ENCODE measurements at places on chromosomes 5 and 9.

DNA sequence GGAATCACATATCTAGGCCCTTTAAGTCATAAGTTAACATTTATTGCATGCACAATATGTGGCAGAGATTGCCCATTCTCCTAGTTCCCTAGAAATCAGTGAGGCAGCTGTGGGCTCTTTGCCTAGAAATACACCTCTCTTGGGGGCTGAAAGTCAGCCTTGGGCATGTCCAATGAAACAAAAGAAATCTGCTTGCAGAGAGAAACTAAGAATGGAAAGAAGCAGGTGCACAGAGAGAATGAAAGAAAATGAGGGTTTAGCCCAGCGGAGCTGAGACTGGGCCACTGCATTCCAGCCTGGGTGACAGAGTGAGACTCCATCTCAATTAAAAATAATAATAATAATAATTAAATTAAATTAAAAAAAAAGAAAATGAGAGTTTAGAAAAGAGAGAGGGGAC is 57.3 kb upstream of the DAB2 start:
- no peak for DNase-seq

DNA sequence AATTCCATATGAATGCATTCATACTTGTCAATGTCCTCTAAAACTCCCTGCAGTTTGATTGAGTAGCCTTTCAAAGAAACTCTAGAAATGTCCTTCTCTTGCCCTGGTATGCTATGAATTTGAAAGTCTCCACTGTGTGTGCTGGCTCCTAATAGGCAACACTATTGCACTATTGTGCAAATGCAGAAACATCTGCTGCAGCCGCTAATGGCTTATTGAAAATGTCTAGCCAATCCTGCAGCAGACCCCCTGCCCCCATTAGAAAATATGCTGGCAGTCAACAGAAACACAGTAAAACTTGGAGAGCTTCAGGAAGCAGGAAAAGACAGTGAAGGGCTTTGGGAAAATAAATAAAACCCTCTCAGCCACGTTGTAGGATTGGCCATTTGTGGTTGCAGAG is 87.3 kb upstream of the GRAMD2B start:
- no peak for DNase-seq

- DNase-seq = no peak
These were observed 116.0 kb downstream of the VAV2 start for GRCh38 chr9:133876144-133876543.

DNA sequence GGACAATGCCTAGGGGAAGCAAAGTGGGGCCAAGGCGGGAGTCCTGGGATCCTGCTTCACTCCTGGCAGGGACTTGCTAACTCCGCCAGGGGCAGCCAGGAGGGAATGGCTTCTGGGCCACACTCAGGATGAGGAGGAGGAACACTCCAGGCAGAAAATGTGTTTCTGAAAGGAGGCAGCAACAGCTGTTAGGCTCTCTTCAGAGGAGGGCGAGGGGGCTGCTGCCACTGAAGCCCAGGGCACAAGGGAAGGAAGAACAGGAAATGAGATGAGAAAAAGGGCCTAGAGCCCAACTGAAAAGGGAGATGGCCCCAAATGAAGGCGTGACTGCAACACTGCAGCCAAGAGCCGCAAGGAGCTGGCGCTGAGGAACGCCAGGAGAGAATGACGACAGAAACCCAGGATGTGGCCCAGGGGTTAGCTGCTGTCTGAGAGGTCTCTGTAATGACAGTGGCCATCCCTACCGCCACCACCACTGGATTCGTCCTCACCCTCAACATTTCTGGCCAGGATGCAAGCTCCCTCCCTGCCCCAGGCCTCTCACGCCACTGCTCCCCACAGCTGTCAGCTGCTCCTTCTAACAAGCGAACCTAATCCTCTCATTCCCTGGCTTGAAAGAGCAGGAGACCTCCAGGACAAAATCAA is 15.8 kb downstream of the PSMB7 start:
- DNase-seq = no peak

GRCh38 chr5:60184606-60185005 is 291.1 kb upstream of the PDE4D start:
- DNase-seq = no peak

GRCh38 chr9:129283291-129283691 is 105.2 kb upstream of the IER5L start:
- peak; percentile 71 for DNase-seq

DNA sequence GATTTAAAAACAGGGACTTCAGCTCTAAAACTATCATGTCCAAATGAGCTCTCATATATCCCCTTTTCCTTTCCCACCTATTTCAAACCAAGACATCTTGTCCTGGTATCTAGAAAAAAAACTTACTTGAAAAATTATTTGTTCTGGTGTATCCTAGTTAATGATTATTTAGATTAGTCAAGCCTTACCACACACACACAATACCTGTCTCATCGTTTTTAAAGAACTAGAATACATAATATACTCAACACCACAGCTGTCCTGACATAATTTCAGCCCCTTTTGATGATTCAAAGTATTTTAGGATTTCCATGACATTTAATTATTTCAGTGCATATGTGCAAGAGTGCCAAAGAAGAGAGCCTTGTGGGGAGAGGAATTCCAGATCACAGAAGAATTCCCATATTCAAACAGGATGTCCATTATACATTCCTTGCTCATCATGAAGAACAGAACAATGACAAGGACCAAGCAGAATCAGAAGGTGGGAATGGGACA is 233.7 kb downstream of the SMARCA2 start:
- DNase-seq = no peak
